Adipocyte (in vitro differentiated cells): ENCODE measurements at places on chromosomes 7 and 10.

DNA sequence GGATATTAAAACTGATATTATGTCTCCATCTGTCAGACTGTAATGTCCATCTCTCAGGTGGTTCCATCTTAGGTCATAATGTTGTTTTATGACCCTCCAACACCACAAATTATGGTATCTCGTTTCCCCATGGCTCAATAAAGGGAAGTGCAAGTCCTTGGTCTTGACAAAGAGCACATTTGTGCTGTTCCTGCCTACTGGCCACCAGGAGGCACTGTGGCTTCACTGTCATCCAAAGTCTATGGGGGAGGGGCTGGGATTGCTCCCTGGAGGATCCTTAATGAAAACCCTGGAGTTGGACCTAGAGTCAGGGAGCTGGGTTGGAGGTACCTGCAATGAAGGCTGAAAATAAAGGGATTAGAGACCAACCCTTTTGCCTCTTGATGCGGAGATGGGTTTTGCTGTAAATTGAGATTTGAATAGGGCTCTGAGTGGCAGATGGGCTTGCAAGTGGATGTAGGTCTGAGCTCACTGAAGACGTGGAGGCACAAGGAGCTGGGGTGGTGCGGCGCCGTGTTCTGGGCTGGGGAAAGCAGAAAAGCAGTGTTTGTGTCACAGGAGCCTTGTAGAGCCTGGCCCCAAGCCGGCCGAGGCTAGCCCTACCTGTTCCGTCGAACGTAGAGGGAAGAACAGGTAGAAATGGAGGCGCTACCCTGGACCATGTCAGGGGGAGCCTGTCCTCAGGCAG lies 180.5 kb upstream of the PRSS58 start:
- DNase-seq = peak; percentile 35

- no peak for DNase-seq
These were observed 526 bp upstream of the LAMTOR4 start for GRCh38 chr7:100148225-100148558.

GRCh38 chr7:29811586-29811985 lies 5.3 kb downstream of the WIPF3 start:
- DNase-seq = no peak

- DNase-seq = peak; percentile 46
These were observed 679.3 kb upstream of the IGFBP3 start for GRCh38 chr7:46600340-46600739.

DNA sequence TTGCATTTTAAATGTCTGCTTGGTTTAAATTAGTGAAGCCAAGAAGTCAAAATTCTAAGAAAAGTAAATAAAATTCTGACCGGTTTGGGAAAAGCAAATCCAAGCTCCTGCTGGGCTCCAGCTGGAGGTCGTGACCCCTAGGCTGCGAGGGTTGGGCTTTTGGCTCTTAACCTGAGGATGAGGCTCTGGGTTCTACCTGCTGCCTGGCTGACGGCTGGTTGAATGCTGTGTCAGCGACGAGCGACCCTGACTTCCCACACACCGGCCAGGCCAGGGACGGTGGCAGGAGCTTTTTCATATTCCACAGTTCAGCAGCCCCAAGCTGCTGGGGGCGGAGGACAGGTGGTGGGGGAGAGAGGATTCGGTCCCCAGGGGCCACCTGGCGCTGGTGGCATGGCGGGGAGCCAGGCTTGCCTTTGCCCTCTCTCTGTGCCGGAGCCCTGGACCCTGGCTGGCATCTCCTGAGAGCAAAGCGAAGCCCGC lies 843 bp upstream of the PLPP4 start:
- DNase-seq = no peak

GRCh38 chr7:106371629-106372028 lies 86.8 kb upstream of the NAMPT start:
- DNase-seq = no peak

- DNase-seq = no peak
These were observed 53.6 kb upstream of the BICC1 start for GRCh38 chr10:58459069-58459468.

- DNase-seq = no peak
These were observed 2.6 kb downstream of the PSMG3 start for GRCh38 chr7:1567049-1567771.
